Peyer's patch (tissue), 4 donors: ENCODE measurements at places on chromosomes 1 and 21. TPM values are rescaled to one million over a fixed set of nuclear protein-coding genes. Genes with fewer than 3 reads are reported as not detected.

POFUT2 gene
- total RNA-seq = 25.6 TPM

NADK gene
- total RNA-seq = 135 TPM

PRAMEF7 gene
- total RNA-seq = not detected

DNA sequence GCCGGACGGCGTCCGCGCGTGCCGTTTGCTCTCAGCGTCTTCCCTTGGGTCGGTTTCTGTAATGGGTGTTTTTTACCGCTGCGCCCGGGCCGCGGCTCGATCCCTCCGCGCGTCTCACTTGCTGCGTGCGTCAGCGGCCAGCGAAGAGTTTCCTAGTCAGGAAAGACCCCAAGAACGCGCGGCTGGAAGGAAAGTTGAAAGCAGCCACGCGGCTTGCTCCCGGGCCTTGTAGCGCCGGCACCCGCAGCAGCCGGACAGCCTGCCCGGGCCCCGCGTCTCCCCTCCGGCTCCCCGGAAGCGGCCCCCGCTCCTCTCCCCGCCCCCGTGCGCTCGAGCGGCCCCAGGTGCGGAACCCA is 159.8 kb downstream of the RUNX1 start:
- peak overlapping the region; percentile 93 for H3K27ac ChIP-seq
- peaks cover 18% of the 10 kb centered on the region for H3K4me1 ChIP-seq
- no peaks in the 10 kb centered on the region for H3K36me3 ChIP-seq
- H3K27me3 ChIP-seq = peaks cover 10% of the 10 kb centered on the region

GRCh38 chr1:88737338-88737927 is 53.4 kb downstream of the PKN2 start:
- no peaks in the 10 kb centered on the region for H3K4me1 ChIP-seq
- H3K4me3 ChIP-seq = no peak overlapping the region
- no peaks in the 10 kb centered on the region for H3K36me3 ChIP-seq
- no peak for DNase-seq
